ENCODE measurements at places on chromosomes 16 and 17. TPM values are rescaled to one million over a fixed set of nuclear protein-coding genes. Genes with fewer than 3 reads are reported as not detected.

DNA sequence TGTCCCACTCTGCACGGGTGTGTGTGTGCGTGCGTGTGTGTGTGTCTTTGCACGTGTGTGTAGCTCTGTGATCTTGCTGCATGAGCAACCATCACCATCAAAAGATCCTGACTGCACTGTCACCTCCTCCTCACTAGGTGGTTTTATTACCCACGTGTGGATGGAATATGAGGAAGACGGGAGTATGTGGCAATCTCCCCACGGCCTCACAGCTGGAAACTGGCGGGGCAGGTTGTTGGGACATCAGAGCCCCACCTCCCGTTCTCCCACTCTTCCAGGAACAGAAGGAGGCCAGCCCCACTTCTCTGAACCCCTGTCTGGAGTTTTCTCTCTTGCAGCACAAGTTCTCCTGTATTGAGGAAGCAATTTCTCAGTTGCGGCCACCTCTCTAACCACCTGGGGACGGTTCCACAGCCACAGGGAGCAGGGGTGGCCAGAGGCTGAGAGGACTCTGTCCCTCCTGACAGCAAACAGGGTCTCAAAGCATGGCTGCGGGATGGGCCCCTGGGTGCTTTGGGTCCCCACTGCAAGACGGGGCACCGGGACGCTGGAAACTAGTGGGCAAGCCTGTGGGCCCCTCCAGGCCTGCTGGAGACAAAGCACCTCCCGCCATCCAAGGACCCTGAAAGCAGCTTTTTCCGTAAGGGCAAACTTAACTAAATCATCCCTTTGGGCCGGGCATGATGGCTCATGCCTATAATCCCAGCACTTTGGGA lies 27.9 kb upstream of the ATP2C2 start:
- H3K27ac ChIP-seq, result no peak overlapping the region
- peaks cover 7% of the 10 kb centered on the region for H3K27me3 ChIP-seq
- no peak overlapping the region for H3K4me3 ChIP-seq
- no peak for DNase-seq

GRCh38 chr16:78961464-78961863 lies 639.1 kb downstream of the MAF start:
- DNase-seq, result no peak
- no peaks in the 10 kb centered on the region for H3K27me3 ChIP-seq
- H3K4me1 ChIP-seq, result no peaks in the 10 kb centered on the region
- H3K36me3 ChIP-seq, result peaks cover 4% of the 10 kb centered on the region

DNA sequence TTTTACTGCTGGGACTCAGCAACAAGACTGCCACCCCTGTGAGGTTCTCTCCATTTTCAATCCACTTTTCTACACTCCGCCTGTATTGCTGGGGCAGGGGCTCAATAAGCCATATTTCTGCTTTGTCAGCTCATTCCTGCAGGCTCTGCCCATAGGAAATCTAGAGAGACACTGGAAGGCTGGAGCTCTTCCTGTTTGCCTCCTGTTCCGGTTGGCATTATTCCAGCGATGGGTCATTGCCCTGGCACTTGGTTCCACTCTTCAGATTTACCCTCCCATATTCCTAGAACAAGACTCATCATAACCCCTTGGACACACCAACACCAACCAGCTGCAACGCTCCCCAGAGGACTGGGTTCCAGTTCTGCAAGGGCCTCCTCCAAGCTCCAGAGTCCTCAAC lies 210.4 kb downstream of the CA10 start:
- H3K4me1 ChIP-seq, result no peaks in the 10 kb centered on the region
- H3K27ac ChIP-seq, result no peak overlapping the region
- no peak for DNase-seq

GRCh38 chr16:11980136-11980844 lies 3.8 kb downstream of the SNX29 start:
- peaks cover 31% of the 10 kb centered on the region for H3K4me1 ChIP-seq
- H3K4me3 ChIP-seq, result no peak overlapping the region
- DNase-seq, result no peak
- no peaks in the 10 kb centered on the region for H3K36me3 ChIP-seq
- H3K27me3 ChIP-seq, result no peaks in the 10 kb centered on the region

DNA sequence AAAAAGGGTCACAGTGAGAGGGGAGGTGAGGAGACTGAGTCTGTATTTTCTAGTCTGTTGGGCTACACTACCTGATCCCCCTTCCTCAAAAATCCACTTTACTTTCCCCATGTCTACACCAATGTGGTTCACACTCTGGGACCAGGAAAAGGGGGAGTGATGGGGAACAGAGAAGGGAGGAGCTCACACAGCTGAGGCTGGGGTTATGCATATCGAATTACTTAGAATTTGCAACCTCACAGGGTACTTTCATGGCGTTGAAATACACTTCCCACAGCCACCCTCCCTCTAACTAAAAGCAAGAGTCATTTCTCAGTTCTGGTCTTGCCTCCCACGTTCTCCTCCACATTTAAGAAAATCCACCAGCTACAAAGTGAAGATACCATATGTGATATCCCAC lies 14.1 kb downstream of the MAPT start:
- no peak overlapping the region for H3K27ac ChIP-seq

NTN3 gene
- total RNA-seq, result not detected

PDIA2 gene
- not detected for total RNA-seq

CD7 gene
- total RNA-seq, result 286 TPM
